CD4-positive, alpha-beta T cell treated with Interleukin-17A for 4 hours (primary cell): ENCODE measurements at places on chromosomes 3 and 15.

DNA sequence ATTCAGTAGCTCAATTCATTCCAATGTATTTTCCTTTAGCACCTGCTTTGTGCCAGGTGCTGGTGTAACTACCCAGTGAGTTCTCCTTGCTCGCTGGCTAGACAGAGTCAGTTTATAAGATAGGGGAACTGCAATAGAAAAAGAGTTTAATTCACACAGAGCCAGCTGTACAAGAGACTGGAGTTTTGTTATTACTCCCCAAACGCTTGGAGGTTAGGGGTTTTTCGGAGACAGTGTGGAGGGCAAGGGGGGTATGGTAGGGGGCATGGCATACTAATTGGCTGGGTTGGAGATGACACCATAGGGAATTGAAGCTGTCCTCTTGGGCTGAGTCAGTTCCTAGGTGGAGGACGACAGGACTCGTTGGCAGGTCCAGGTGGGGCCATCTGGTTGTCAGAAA, 5.4 kb upstream of the CFAP91 start:
- no peak for DNase-seq

GRCh38 chr3:192382861-192383260, 344.5 kb downstream of the FGF12 start:
- DNase-seq: no peak

DNA sequence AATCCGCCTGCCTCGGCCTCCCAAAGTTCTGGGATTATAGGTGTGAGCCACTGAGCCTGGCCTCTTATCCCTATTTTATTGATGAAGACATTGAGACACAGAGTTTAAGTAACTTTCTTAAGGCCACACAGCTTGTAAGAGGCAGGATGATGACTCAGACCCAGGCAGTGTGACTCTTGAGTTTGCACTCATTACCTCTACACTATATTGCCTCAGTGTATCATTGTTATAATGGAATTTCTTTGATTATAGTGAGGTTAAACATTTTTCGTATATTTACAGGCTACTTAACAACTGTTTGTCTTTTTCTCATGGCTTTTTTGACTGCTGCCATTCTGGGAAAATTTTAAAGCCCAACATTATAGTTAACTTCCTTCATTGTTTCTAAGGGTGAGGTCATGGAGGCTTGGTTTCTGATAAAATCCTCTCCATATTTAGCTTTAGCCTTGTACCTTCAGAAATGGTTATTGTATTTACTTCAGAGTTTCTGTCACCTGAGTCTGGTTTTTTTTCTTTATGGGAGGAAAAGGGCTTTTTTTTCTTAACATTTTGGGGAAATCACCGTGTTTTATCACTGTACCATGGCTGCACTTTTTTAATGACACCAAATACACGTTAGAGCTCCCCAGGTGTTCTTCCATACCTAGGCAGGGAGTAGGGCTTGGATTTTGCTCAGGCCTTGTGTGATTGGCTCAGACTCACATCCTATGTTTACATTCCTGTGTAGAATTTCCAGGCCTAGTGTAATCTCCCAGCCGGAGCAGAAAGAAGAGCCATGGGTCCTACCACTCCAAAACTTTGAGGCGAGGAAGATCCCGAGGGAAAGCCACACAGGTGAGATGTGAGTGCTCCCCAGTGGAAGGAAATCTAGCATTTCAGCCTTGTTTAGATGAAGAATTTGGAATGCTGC, 6.3 kb downstream of the ZNF774 start:
- DNase-seq: no peak

GRCh38 chr3:152385761-152386160, 117.0 kb downstream of the MBNL1 start:
- no peak for DNase-seq

DNA sequence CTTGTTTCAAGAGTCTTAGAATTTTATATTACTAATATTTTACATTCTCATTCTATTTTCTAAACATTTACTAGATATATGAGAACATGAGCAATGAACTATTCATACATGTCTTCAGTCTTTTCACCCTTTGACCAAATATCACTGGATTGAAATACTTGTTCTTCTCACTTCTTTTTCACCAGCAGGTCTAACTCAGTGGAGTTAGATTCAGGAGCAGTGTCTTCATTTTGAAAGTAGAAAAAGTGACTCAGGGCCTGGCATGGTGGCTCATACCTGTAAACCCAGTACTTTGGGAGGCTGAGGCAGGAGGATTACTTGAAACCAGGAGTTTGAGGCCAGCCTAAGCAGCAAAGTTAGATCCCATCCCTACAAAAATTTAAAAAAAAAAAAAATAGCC, 70.8 kb downstream of the USP13 start:
- no peak for DNase-seq

DNA sequence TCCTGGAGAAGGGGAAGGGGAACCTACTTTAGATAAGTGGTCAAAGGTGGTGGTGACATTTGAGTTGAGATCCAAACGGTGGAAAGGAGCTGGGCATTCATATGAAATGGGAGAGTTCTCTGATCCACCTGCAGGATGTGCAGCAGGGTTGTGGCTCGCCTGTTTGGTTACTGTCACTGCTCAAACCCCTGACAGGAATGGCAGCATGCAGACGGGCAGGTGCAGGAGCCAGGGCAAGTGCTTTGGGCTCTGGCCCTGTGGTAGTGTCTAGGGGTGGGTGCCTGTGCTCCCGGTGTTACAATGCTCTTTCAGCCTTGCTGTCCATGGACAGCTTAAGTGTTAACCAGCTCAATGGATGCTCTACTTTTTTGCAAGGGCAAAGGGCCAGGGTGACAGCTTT, 18.5 kb downstream of the PAQR9 start:
- DNase-seq: no peak

GRCh38 chr15:48522123-48522522, 123.4 kb downstream of the FBN1 start:
- no peak for DNase-seq

- DNase-seq: no peak
Measured at GRCh38 chr3:158774965-158775364, 26.9 kb upstream of the MFSD1 start.

- no peak for DNase-seq
Measured at GRCh38 chr3:23991683-23992628, 46.9 kb downstream of the NR1D2 start.
